ENCODE measurements at places on chromosomes 11 and 22.

- peak; percentile 1 for DNase-seq
Measured at GRCh38 chr11:62889484-62890437, 9.1 kb downstream of the SLC3A2 start.

DNA sequence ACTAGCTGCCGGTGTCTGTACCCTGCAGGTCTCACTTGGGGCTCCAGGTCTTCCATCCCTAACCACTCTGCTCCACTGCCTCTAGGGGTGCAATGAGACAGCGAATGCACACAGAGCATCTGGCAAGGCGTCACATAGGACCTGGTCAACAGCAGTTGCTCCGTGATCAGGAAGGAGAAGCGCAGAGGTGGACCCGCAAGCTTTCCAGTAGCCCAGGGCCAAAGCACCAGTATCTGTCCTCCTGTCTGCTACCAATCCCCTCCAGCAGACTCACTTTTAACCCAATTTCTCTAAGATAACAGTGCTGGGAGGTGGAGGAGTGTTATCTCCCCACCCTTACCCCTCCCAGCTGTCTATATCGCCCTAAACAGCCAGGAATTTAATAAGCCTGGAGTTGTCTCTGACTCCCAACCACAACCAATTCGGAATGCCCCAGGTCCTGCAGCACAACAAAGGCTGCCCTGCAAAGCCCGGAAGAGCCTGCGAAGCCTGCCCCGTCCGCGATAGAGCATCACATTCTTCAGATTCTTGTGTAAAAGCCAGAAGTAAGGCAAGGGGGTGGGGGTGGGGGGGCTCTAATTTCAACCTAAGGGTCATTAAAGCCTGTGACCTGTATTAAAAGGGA is 19.3 kb downstream of the MYH9 start:
- no peak for DNase-seq

- DNase-seq: no peak
Measured at GRCh38 chr11:126748100-126748791, 252.3 kb downstream of the KIRREL3 start.

DNA sequence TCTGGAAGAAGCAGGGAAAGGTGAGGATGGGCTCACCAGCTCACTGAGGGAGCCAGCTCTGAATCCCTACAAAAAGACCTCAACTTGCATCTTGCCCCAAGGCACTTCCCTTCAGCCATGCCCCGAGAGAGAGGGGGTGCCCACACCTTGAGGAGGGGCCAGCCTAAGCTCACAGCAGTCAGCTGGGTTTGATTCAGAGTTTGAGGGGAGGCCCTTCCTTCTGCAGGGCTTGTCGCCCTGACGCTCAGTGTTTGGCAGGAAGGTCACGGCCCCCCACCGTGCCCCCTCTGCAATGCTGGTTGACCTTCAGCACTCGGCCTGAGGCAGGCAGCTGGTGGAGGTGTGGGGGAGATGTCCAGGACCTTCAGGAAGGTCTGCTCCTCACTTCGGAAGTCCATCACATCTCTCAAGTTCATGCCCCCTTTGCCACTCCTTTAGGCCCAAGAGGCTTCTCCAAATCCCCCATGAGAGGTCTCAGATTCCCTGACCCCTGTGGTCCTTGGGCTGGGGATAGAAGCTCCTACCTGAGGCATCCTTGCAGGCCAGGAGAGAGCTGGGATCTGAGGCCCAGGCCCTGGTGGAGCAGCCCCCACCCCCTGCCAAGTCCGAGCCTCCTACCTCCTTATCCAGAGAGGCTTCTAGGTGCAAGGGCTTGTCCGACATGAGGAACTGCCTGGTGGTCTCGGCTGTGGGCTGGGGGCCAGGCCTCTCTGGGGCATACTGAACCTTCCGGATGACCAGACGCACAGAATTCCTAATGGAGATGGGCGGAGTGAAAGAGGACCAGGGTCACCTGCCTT is 37.6 kb downstream of the TPBGL start:
- no peak for DNase-seq

DNA sequence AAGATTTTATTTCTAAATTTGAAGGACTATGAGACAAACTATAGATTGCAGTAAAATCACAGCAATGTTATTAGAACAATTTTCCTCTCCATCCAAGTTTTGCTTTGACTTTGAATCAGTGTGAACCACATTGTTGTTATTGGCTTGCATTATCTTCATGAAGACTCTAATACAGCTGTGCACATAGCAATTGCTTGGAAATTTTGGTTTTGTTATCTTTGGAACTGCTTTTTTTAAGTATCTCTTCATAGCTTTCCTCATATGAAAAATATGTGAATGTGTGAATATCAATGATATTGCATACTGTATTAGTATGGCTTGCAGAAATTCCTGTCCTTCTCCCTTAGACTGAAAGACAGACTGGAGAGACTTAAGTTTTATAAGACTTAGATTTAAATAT is 666.6 kb downstream of the LUZP2 start:
- DNase-seq: no peak

- DNase-seq: no peak
Measured at GRCh38 chr22:47551431-47551775, 789.0 kb downstream of the TBC1D22A start.
